ENCODE measurements at places on chromosomes 13 and 19. TPM values are rescaled to one million over a fixed set of nuclear protein-coding genes. Genes with fewer than 3 reads are reported as not detected.

Gene ZNF90
- 7.2 TPM for polyA plus RNA-seq

Gene OR10H1
- 0.05 TPM for polyA plus RNA-seq

Gene ZNF878
- 0.20 TPM for polyA plus RNA-seq

GRCh38 chr13:46529216-46529919, 23.6 kb upstream of the LRCH1 start:
- H3K4me3 ChIP-seq: no peak overlapping the region
- H3K27me3 ChIP-seq: no peaks in the 10 kb centered on the region
- H3K27ac ChIP-seq: no peak overlapping the region
- peaks cover 9% of the 10 kb centered on the region for H3K4me1 ChIP-seq

GRCh38 chr13:73138276-73138637, 79.5 kb downstream of the KLF5 start:
- no peaks in the 10 kb centered on the region for H3K27me3 ChIP-seq
- H3K4me1 ChIP-seq: peaks cover 3% of the 10 kb centered on the region
- no peak for DNase-seq
- no peak overlapping the region for H3K4me3 ChIP-seq

- no peaks in the 10 kb centered on the region for H3K27me3 ChIP-seq
- H3K4me1 ChIP-seq: no peaks in the 10 kb centered on the region
- no peaks in the 10 kb centered on the region for H3K36me3 ChIP-seq
Measured at GRCh38 chr13:104422668-104423067, 1356.5 kb upstream of the SLC10A2 start.

DNA sequence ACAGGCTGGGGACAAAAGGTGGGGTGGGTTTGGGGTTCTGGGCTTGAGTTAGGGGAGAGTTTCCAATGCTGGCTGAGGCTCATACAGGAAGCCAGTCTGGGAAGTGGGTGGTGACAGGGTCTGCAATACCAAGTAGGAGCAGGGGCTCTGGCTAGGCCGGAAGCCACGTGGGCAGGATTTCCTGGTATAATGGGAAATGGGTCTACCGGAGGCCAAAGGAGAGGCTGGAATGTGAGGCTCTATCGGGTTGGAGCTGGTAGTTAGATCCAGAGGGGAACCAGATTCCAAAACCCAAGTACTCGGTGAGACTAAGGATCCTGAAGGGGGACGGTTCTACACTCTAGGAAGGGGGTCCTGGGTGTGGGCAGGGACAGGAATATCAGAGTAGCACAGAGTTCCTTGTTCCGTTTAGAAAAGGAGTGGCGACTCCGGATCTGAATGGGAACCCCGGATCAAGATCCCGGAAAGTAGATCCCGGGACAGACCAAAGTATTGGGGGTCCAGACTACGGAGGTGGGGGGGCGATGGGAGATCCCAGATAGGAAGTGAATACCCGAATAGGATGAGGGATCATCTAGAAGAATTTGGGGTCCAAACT, 802 bp downstream of the CDC37 start:
- peaks cover 22% of the 10 kb centered on the region for H3K36me3 ChIP-seq
- peaks cover 29% of the 10 kb centered on the region for H3K27me3 ChIP-seq
- H3K27ac ChIP-seq: peak overlapping the region; percentile 68
- H3K4me1 ChIP-seq: peaks cover 50% of the 10 kb centered on the region
